ENCODE measurements at places on chromosomes 2 and 18.

DNA sequence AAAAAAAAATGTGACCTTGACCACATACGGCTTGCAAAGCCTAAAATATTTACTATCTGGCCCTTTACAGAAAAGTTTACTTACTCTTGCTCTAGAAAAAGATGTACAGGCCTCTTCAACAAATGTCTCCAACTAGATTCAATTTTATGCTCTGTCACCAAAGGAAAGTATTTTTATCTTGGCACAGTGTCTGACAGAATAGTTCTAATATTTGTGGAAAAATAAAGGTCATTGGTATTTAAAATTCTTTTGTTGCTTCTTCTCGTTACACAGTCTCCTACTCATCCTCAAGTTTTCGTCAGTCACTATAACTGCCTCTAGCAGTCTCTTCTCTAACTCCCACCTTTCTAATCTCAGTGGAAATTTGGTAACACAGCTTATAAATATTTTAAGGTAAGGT is 1.4 kb downstream of the RBKS start:
- no peak for DNase-seq

- no peak for DNase-seq
Observed at GRCh38 chr2:241932899-241933178, 63.3 kb downstream of the RTP5 start.

- DNase-seq = no peak
Observed at GRCh38 chr2:215371915-215372897, 60.3 kb downstream of the ATIC start.

- DNase-seq = no peak
Observed at GRCh38 chr18:4960578-4960977, 236.5 kb downstream of the AKAIN1 start.

GRCh38 chr18:26549263-26550094 is 1.1 kb upstream of the KCTD1 start:
- DNase-seq = no peak
